Foreskin keratinocyte (primary cell): ENCODE measurements at places on chromosomes 6 and 20. TPM values are rescaled to one million over a fixed set of nuclear protein-coding genes. Genes with fewer than 3 reads are reported as not detected.
A peak's percentile ranks its signal among the peaks of the same experiment; 100 is the strongest.

GRCh38 chr6:139514819-139515218 is 140.4 kb upstream of the CITED2 start:
- no peak for DNase-seq

- peak; percentile 47 for DNase-seq
Measured at GRCh38 chr6:31081872-31082271, 30.5 kb downstream of the C6orf15 start.

GRCh38 chr20:49346682-49347081 is 68.8 kb upstream of the ZNFX1 start:
- no peak for DNase-seq

GRCh38 chr20:50711113-50711825 is 19.9 kb upstream of the RIPOR3 start:
- DNase-seq: no peak

DNA sequence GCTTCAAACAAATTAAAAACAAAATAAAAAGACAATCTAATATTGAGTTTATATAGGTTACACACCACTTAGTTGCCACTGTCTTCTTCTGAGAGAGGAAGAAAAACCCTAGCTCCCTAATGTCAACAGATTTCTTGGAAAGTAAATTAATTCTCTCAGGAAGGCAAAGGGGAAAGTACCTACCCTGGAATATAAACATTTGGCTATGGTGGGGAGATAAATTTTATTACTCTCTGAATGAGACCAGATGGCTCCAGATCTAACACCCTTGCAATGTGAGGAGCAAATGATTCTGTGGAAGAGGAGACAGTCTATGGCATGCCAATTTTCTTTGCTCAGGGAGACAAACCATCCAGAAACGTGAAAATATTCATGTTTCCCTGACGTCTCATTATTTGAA is 4.3 kb upstream of the IL20RA start:
- no peak for DNase-seq

GRCh38 chr20:50704971-50705370 is 13.6 kb upstream of the RIPOR3 start:
- DNase-seq: no peak

GRCh38 chr20:59273739-59274357 is 26.6 kb upstream of the EDN3 start:
- no peak for DNase-seq

DNA sequence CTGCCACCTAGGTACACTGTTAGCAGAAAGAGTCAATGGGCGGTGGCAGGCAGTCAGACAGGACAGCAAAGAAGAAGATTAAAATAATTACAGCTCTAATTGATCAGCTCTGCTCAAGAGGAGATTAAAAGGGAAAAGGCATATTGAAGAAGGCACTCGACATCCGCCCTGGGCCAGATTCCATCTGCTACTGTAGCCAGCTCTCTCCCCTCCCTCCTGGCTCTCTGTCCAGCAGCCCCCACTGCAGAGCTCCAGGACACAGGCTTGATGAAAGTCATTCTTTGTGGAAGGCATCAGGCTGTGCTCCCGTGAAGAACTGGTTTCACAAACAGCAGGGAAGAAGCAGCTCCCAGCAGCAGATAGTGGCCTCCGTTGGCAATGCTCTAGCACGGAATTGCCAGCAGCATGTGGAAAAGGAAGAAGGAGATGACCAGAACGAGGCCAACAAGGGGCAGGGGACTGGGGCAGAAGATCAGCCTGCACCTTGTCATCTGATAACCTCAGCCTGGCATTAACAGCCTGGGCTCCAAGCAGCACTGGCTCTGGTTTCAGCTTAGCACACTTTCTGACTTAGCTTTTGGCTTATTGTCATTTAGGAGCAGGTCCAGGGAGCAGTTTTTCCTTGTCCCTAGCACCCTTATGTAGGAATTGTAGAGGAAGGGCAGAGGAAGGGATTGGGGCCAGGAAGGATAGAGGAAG is 465.9 kb downstream of the KIF16B start:
- no peak for DNase-seq

GRCh38 chr20:20796766-20797440 is 84.5 kb upstream of the RALGAPA2 start:
- no peak for DNase-seq

The LY6G6C gene
- 0.28 and 0.44 TPM in 2 replicates for polyA plus RNA-seq
